ENCODE measurements at places on chromosomes 2 and 18. TPM values are rescaled to one million over a fixed set of nuclear protein-coding genes. Genes with fewer than 3 reads are reported as not detected.

The LHCGR gene
- polyA plus RNA-seq = 0.07 TPM

The SLC11A1 gene
- 13.8 TPM for polyA plus RNA-seq

The MPP4 gene
- not detected for polyA plus RNA-seq

The SEPTIN10 gene
- polyA plus RNA-seq = 27.9 TPM

The HAUS1 gene
- polyA plus RNA-seq = 15.0 TPM

The KCNG2 gene
- polyA plus RNA-seq = not detected

The ANKRD30B gene
- not detected for polyA plus RNA-seq

The MYO5B gene
- 4.5 TPM for polyA plus RNA-seq

The GREB1 gene
- 4.6 TPM for polyA plus RNA-seq

The ATOH8 gene
- 57.8 TPM for polyA plus RNA-seq

The CKAP2L gene
- polyA plus RNA-seq = not detected

The RNF125 gene
- 2.7 TPM for polyA plus RNA-seq

The BCL11A gene
- 3.7 TPM for polyA plus RNA-seq

The ANO7 gene
- 1.1 TPM for polyA plus RNA-seq

The STON1 gene
- 5.9 TPM for polyA plus RNA-seq

The CEP192 gene
- polyA plus RNA-seq = 8.2 TPM

The ERMN gene
- polyA plus RNA-seq = 0.11 TPM

The CD8B2 gene
- not detected for polyA plus RNA-seq
